ENCODE measurements at places on chromosomes 7 and 10. TPM values are rescaled to one million over a fixed set of nuclear protein-coding genes. Genes with fewer than 3 reads are reported as not detected.

DNA sequence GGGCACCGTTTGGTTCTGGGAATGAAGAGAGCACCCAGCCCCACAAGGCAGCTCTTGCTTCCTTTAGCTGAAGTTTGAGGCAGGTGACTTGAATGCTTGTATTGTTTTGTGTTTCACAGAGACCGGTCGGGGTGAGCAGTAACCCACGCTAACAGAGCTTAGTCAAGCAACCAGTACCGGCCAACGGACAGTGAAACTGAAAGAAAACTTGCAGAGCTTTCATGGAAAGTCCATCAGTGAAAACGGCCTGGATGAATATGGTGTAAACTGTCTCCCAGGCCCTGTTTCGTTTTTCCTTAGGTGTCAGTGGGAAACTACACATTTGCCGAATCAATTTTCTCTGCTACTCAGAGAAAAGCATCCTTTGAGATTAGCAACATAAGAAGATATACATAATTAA is 101.1 kb downstream of the LYZL1 start:
- no peaks in the 10 kb centered on the region for H3K27me3 ChIP-seq
- DNase-seq: no peak
- no peak overlapping the region for H3K4me3 ChIP-seq
- H3K4me1 ChIP-seq: peaks cover 8% of the 10 kb centered on the region
- H3K36me3 ChIP-seq: no peaks in the 10 kb centered on the region

- no peaks in the 10 kb centered on the region for H3K36me3 ChIP-seq
- H3K27me3 ChIP-seq: no peaks in the 10 kb centered on the region
- no peaks in the 10 kb centered on the region for H3K4me1 ChIP-seq
Measured at GRCh38 chr10:70540089-70540788, 61.7 kb downstream of the PALD1 start.

DNA sequence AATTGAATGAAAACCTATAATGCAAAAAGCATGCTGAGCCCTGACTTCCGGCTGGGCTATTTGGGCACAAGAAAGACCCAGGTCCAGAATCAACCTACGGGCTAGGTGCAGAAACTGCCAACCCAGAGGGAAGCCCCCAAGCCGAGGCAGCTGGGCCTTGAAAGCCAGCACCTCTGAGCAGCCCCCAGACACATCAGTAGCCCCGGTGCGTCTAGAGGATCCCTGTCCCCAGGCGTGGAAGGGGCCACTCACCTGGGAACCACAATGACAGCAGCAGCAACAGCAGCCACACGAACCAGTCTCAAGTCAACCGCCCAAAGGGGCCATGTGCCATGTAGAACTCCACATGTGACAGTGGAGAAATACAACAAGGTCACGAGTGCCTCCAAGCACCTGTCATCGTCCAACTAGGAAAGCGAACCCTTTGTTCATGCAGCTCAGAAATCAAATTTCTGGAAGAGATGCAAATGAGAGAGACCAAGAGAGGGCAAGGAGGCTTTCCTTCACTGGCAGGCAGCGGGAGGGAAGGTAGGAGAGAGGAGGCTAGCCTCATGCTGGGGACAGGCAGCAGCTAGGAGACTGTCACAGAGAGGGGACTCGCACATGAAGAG is 57.5 kb upstream of the CHST15 start:
- no peak for DNase-seq
- no peak overlapping the region for H3K4me3 ChIP-seq
- H3K4me1 ChIP-seq: peaks cover 31% of the 10 kb centered on the region
- no peaks in the 10 kb centered on the region for H3K36me3 ChIP-seq

- H3K4me3 ChIP-seq: no peak overlapping the region
- no peaks in the 10 kb centered on the region for H3K27me3 ChIP-seq
- peaks cover 4% of the 10 kb centered on the region for H3K4me1 ChIP-seq
Measured at GRCh38 chr10:23351926-23352519, 7.4 kb upstream of the C10orf67 start.

DNA sequence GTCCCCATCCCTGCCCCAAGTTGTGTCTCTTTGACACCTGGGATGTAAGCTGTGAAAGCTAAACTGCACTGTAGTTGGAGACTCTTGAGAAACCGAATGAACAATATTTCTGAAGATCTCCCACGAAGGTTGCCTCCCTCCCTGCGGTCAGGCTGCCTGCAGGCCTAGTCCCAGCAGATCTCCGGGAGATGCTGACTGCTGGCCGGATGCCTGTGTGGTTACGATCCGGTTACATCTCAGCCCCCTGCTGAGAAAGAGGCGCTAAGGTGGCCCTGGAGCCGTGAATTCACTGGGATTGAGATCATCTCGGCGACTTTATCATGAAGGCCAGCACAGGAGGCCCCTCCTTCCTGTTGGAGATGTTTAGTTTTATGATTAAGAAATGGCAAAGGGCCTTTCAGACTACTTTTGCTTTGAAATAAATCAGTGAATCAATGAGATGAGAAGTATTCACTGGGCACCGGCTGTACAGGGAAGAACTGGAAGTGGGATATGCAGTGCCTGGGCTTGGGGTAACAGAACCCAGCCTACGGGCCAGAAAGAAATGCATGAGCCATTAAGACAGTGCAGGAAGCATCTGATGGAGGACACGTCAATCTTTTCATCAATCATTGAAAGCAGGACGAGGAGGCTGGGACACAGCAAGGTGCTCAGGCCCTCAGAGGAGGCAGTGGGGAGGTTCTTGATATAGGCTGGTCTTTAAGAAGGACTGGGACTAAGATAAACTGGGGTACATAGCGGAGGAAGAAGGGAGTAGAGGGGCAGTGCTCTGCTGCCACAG is 177.6 kb downstream of the PRKAG2 start:
- no peak overlapping the region for H3K27ac ChIP-seq
- no peak for DNase-seq
- no peaks in the 10 kb centered on the region for H3K27me3 ChIP-seq

GRCh38 chr7:158021836-158022235 is 565.8 kb downstream of the PTPRN2 start:
- no peaks in the 10 kb centered on the region for H3K4me1 ChIP-seq
- H3K27me3 ChIP-seq: no peaks in the 10 kb centered on the region
- H3K36me3 ChIP-seq: no peaks in the 10 kb centered on the region
- no peak for DNase-seq

DNA sequence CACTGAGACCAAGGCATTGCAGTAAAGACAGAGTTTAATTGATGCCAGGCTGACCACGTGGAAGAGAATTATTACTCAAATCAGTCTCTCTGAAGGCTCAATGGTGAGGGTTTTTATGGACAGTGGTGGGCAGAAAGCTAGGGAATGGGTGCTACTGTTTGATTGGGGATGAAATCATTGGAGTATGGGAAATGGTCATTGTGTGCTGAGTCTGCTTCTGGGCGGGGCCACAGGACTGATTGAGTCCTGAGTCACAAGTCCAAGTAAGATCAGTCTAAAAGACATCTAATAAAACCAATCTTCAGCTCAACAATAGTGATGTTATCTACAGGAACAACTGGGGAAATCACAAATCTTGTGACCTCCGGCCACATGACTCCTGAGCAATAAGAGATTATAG is 868.4 kb downstream of the SORCS3 start:
- H3K36me3 ChIP-seq: no peaks in the 10 kb centered on the region
- no peak for DNase-seq
- H3K27me3 ChIP-seq: no peaks in the 10 kb centered on the region
- no peaks in the 10 kb centered on the region for H3K4me1 ChIP-seq
- no peak overlapping the region for H3K27ac ChIP-seq
- H3K4me3 ChIP-seq: no peak overlapping the region

Gene C10orf120
- not detected for total RNA-seq

GRCh38 chr7:131511774-131512535 is 44.5 kb downstream of the PODXL start:
- DNase-seq: no peak
- H3K36me3 ChIP-seq: no peaks in the 10 kb centered on the region
- no peak overlapping the region for H3K4me3 ChIP-seq
- H3K4me1 ChIP-seq: peaks cover 6% of the 10 kb centered on the region
- no peaks in the 10 kb centered on the region for H3K27me3 ChIP-seq
- H3K27ac ChIP-seq: no peak overlapping the region

DNA sequence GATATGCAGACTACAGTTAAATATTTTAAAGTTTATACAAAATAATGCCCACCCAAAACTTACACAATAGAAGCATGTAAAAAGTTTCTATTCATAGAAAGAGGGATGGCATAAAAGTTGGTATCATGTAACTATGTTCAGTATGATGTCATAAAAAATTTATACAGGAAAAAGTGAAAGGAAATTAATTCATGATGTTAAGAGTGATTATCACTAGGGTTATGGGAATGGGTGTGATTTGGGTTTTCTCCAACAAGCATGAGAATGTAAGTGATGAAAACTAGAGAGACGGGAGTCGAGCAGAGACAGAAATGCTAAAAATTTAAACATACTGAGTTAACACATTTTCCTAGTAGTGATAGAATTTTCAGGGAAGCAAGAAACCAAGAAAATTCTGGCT is 52.7 kb downstream of the GDI2 start:
- H3K4me1 ChIP-seq: no peaks in the 10 kb centered on the region
- H3K27me3 ChIP-seq: no peaks in the 10 kb centered on the region
- no peak overlapping the region for H3K4me3 ChIP-seq
- DNase-seq: no peak
- H3K27ac ChIP-seq: no peak overlapping the region
- peaks cover 85% of the 10 kb centered on the region for H3K36me3 ChIP-seq

- H3K27me3 ChIP-seq: peaks cover 15% of the 10 kb centered on the region
- peak; percentile 65 for DNase-seq
- no peak overlapping the region for H3K4me3 ChIP-seq
- H3K4me1 ChIP-seq: no peaks in the 10 kb centered on the region
- H3K36me3 ChIP-seq: no peaks in the 10 kb centered on the region
Measured at GRCh38 chr7:47818796-47819606, 129.3 kb downstream of the PKD1L1 start.

- H3K27ac ChIP-seq: no peak overlapping the region
- H3K36me3 ChIP-seq: no peaks in the 10 kb centered on the region
- no peak overlapping the region for H3K4me3 ChIP-seq
Measured at GRCh38 chr10:514137-514671, 175.3 kb downstream of the DIP2C start.

GRCh38 chr10:91682912-91683311 is 50.0 kb upstream of the PPP1R3C start:
- H3K4me1 ChIP-seq: peaks cover 7% of the 10 kb centered on the region
- no peak for DNase-seq
- H3K4me3 ChIP-seq: no peak overlapping the region
- H3K27me3 ChIP-seq: no peaks in the 10 kb centered on the region
- no peak overlapping the region for H3K27ac ChIP-seq

DNA sequence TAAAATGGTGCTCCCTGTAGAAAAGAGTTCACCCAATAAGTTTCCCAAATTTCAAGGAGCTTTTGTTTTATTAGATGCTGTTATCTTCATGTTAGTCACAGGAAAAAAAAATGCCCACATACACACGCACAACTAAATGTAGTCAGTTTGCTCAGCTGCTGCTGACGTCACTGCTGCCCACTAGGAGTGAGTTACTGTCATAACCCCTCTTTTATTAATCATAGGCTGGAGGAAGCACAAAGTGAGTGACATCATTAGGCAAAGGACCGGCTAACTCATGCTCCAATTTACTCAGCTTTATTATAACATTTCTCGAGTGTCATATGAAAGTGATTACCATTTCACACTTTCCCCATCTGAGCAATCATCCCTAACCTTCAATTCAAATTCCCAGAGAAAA is 6.7 kb upstream of the INHBA start:
- no peak for DNase-seq
- H3K27me3 ChIP-seq: no peaks in the 10 kb centered on the region
- no peaks in the 10 kb centered on the region for H3K36me3 ChIP-seq
- no peak overlapping the region for H3K4me3 ChIP-seq
- H3K27ac ChIP-seq: no peak overlapping the region
- peaks cover 6% of the 10 kb centered on the region for H3K4me1 ChIP-seq

- peaks cover 43% of the 10 kb centered on the region for H3K4me1 ChIP-seq
- H3K4me3 ChIP-seq: no peak overlapping the region
- no peaks in the 10 kb centered on the region for H3K27me3 ChIP-seq
Measured at GRCh38 chr7:104971290-104972071, 42.5 kb upstream of the KMT2E start.

- H3K27ac ChIP-seq: no peak overlapping the region
- peaks cover 9% of the 10 kb centered on the region for H3K27me3 ChIP-seq
Measured at GRCh38 chr7:92881091-92881485, 44.7 kb upstream of the CDK6 start.

GRCh38 chr7:92614660-92615174 is 24.5 kb upstream of the FAM133B start:
- DNase-seq: peak; percentile 27
- H3K36me3 ChIP-seq: no peaks in the 10 kb centered on the region
- H3K27me3 ChIP-seq: no peaks in the 10 kb centered on the region
- H3K4me3 ChIP-seq: no peak overlapping the region
- no peak overlapping the region for H3K27ac ChIP-seq

Gene MYO1G
- 0.20 TPM for total RNA-seq

DNA sequence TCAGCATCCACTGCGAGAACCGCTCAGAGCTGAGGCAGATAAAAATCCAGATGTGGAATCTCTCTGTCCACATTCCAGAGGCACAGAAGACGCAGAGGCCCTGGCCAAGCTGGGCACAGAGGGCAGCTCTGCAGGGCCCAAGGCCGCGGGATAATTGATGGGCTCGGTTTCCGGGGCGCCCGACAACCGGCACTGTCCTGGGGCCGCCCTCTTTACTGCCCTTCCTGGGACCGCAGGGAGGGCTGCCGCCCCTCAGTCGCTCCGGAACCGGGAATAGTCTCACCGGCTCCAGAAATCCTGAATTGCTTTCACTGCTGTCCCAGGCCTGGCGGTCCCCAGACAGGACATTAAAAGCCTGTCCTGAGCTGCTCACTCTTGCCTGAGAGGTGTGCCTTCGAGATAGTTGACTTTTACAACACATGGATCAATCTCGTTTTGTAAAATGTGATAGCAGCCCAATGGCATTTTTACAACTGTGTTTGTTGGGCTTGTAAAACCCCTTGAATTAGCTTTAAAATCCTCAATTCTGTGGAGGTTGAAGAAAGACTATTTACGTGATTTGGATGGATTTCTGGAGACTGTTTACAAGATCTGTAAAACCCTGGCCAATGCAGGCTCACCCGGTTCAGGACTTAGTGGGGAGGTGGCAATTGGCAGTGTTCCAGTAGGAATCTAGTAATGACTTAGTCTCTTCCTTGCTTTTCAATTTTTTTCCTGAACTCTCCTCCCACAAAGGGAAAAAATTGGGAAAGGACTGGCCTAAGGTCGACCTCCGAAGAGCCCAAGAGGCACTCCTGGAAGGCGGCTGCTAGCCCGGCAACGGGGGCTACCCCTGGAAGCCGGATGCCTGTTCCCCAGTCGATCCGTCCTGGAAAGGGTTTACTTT is 1.4 kb upstream of the HOXA6 start:
- peaks cover 6% of the 10 kb centered on the region for H3K4me1 ChIP-seq
- H3K27ac ChIP-seq: no peak overlapping the region
- no peak for DNase-seq
- peaks cover 94% of the 10 kb centered on the region for H3K27me3 ChIP-seq
- H3K36me3 ChIP-seq: no peaks in the 10 kb centered on the region
- no peak overlapping the region for H3K4me3 ChIP-seq

Gene MGAM2
- not detected for total RNA-seq

Gene ATG9B
- total RNA-seq: 0.96 TPM

DNA sequence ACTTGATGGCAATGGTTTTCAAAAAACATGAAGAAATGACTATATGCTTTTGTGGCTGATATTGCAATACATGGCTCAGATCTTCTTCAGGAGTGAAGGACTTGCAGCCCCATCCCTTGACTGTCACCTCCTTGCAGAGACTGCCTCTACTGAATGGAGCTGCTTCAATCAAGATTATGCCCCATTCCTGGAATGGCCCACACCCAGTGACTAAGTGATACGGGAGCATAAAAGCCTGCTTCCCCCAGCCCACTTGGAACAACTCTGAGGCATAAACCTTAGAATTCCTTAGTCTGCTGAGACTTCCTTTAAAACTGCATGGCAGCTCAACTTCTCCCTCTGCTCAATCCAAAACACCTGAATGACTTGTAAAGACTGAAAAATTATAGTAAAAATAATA is 957.1 kb downstream of the SORCS3 start:
- H3K4me3 ChIP-seq: no peak overlapping the region
- H3K27ac ChIP-seq: no peak overlapping the region
- H3K4me1 ChIP-seq: peaks cover 3% of the 10 kb centered on the region
- H3K27me3 ChIP-seq: no peaks in the 10 kb centered on the region
- no peak for DNase-seq

Gene C7orf25
- total RNA-seq: 7.3 TPM
